ENCODE measurements at places on chromosomes 7 and 10.

GRCh38 chr10:132986076-132986475 lies 43.7 kb upstream of the CFAP46 start:
- no peak for DNase-seq

- peak; percentile 89 for DNase-seq
Observed at GRCh38 chr7:36037121-36037662, 115.9 kb upstream of the EEPD1 start.

GRCh38 chr7:121049028-121049791 lies 60.7 kb downstream of the CPED1 start:
- DNase-seq, result peak; percentile 15

DNA sequence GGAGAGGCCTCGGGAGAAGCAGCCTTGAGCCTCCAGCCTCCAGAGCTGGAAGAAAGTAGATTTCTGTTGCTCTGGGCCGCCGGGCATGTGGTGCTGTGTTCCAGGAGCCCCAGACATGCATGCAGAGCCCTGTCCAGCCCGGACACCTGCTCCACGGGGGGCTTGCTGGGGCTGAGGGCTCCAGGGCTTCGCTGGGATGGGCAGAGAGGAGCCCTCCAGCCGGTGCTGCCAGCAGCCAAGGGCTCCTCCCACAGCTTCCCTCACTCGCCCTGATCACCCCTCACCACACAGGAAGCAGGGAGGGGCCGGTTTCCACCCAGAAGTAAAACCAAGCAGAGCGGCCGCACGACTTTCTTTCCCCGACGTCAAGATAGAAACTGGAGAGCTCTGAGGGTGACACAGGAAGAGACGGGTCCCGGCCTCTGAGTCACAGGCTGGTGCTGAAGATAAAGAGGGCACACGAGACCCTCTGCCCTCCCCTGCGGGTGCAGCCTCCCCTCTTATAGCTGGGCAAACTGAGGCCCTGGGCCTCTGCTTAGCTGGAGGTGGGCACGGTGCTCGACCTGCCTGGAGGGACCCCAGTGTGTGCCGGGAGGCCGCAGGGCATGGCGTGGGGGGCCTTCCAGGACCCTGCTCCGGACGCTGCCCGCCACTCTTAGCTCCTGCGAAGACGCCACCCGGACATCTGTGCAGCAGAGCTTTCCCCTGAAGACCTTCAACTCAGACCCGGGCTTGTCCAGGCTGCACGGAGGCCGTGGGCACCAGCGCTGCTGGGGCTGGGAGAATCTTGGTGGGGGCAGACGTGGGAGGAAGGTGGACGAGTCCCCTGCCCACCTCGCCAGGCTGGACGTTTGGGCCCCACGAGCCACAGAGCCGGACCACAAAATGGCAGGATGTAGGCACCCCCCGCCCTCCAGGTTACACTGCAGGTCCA lies 31.1 kb downstream of the ADAP1 start:
- DNase-seq, result no peak

DNA sequence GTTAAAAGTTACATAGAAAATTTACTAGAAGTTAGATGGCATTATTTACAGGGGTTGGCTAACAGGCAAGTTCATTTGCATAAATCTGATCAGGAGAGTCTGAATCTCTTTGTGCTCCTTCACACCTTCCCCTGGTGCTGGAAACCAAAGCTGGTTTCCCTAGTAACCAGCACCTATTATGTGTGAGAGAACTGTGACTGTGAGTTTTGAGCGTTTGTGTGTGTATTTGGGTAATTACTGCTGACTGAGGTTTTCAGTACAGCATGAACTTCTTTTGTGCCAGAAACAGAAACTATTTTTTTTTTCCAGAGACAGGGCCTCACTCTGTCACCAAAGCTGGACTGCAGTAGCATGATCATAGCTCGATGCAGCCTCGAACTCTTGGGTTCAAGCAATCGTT lies 10.3 kb upstream of the IFIT1B start:
- peak; percentile 30 for DNase-seq

- no peak for DNase-seq
Observed at GRCh38 chr10:71228875-71229675, 16.7 kb downstream of the UNC5B start.

DNA sequence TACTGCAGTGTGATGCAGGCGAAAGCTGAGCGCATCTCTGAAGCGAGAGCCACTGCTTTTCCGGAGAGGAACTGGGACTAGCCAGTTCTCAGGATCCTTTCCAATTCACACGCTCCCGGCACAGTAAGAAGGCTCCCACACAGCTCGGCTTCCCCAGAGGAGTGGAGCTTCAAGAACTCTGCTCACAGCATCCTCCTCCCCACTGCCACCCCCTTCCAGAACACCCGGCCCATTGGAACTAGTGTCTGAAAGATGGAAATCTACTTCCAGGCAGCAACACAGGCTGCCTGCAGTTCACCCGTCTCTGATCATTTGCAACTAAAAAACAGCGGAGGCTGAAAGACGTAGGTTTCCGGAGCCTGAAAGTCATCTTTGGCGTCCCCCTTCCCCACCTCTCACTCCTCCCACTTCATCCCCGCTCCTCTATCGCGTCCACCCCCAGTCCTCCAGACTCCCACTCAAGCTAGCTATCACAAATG lies at the start of gene DGKB:
Gene DGKB (minus strand): TSS at position 163 of the 479 bp plus-strand sequence.
- peak; percentile 45 for DNase-seq

DNA sequence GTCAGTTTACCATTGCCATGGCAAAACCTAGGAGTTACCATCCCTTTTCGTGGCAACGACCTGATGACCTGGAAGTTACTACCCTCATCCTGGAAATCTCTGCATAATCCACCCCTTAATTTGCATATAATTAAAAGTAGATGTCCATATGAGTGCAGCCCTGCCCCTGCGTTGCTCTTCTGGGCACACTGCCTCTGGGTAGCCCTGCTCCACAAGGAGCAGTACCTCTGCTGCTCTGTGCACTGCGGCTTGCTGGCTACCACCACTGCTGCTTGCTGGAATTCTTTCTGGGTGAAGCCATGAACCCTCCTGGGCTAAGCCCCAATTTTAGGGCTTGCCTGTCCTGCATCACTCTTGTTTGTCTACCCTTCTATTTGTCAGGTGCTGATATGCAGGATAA lies 12.5 kb downstream of the CYP17A1 start:
- no peak for DNase-seq

GRCh38 chr10:129883626-129884397 lies 80.3 kb downstream of the EBF3 start:
- DNase-seq, result no peak

DNA sequence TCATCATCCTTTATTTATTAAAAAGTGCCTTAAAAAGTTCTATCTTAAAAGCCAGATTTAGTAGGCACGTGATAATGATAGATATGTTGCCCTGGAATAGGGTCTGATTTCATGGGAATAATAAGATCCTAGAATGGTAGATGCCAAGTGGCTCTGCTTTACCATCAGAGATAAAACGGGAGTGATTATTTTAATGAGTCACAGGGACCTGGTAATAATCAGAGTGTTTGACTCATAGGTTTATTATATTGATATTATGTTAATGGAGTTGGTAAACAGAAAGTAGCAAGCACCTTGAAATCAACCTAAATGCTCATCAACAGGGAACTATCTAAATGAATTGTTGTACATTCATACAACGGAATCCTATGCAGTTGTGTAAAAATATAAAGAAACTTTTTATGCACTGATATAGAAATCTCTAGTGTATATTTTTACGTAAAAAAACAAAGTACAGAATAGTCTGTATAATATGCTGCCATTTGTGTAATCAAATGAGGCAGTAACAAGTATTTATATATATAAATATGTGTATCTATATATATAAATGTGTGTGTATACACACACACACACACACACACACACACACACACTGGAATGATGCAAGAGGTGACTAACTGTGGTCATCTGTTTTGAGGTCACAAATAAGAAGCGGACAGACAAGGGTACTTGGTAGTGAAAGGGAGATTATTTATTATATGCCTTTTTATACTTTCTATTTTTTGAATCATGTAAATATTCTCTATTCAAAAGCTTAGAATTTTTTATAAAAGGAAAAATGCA lies 78.6 kb upstream of the DYNC1I1 start:
- DNase-seq, result no peak

- peak; percentile 59 for DNase-seq
Observed at GRCh38 chr7:17239683-17240521, 58.5 kb upstream of the AHR start.

DNA sequence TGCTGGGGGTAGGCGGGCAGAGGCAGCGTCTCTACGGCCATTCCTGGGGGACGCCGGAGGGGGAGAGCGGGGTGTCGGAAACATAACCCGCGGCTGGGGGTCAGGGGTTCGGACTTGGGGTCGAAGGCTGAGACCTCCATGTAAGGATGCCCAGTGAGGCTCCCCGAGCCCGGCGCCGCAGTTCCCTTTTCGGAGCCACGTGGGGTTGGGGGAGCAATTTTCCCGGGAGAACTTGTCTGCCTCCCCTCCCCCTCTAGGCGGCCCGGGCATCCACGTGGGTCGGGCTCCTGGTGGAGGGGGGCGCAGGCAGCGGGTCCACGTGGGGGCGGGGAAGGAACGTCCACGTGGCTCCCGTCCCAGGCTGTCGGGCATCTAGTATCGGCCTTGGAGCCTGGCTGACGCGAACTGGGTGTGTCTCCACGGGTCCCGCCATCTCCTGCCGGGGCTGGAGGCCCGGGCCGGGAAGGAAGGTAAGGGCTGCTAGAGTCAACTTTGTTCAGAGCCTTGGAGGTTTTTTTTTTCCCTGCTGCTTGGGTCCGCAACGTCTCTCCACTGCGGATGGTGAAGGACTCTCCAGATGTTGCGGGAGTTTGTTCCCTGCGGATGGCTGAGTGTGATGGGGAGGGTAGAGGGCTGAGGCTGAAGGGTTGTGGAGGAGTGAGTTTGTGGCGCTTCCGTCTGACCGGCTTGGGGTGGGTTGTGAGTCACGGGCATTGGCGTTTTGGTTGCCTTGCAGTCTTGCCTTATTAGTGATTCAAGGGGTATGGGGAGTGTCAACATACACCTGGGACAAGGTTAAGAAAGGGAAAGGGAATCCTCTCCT lies 744 bp downstream of the PPRC1 start:
- DNase-seq, result peak; percentile 91

DNA sequence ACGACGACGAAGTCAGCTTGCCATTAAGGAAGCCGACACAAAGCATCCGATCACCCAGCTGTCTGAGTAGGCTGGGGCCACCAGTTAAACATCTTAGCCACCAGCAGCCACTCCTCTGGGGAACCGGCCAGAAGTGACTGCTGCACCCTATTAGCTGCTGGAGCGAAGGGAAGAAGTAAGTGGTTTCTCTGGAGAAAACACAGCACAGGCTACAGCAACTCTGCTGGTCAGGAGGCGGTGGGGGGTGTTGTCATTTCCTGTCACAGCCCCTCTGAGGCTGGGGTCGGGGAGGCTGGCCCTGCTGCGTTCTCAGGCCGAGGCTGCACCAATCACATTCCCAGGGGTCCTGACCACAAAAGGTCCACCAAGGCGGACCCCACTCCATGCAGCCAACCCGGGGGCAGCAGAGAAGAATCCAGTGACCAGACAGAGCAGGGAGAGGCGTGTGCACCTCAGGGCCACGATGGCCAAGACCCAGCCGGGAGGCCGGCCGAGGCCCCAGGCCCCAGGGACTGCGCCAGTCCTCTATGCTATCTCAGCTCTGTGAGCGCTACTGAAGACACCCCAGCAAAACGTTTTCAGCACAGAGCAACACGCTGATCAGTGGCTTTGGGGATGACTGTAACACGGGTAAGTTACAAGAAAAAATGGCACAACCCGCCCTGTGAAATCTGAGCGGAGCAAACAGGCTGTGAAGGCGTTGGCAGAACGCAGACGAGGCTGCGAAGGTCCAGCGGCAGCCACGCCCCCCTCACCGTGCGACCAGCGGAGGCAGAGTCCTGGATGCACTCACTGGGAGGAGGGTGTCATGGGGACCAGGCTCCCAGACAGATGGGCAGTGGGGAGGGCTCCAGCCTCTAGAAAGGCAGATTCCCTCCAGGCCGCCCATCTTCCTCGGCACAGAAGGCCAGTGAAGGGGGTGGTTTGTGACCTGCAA lies 24.8 kb downstream of the STK32C start:
- peak; percentile 21 for DNase-seq

Data from adipocyte (in vitro differentiated cells).